ENCODE measurements at places on chromosomes 5 and 9.
A peak's percentile ranks its signal among the peaks of the same experiment; 100 is the strongest.

DNA sequence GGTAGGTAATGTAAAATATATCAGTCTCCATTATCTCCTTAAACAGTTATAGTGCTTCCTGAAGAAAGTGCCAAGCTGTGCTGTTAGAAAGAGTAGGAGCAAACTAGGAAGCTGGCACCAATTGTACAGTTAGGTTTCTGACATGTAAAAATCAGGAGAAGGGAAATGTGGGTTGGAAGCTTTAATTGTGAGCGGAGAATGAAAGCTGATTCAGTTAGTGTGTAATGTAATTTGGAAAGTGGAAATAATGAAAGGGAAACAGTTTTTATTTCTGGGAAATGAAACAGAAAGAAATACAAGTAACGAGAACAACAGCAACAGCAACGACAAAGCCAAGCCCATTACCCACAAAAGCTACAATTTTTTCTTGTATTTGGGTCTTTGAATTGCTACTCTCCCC lies 48.8 kb upstream of the JAK2 start:
- DNase-seq = no peak

- no peak for DNase-seq
Measured at GRCh38 chr5:154237946-154238345, 47.4 kb downstream of the GALNT10 start.

- peak; percentile 18 for DNase-seq
Measured at GRCh38 chr9:34589636-34590380, at the start of gene CNTFR. Gene CNTFR, minus strand, starts transcription at chr9:34589724. Its CDS starts 20,743 bp downstream, at chr9:34568981.

DNA sequence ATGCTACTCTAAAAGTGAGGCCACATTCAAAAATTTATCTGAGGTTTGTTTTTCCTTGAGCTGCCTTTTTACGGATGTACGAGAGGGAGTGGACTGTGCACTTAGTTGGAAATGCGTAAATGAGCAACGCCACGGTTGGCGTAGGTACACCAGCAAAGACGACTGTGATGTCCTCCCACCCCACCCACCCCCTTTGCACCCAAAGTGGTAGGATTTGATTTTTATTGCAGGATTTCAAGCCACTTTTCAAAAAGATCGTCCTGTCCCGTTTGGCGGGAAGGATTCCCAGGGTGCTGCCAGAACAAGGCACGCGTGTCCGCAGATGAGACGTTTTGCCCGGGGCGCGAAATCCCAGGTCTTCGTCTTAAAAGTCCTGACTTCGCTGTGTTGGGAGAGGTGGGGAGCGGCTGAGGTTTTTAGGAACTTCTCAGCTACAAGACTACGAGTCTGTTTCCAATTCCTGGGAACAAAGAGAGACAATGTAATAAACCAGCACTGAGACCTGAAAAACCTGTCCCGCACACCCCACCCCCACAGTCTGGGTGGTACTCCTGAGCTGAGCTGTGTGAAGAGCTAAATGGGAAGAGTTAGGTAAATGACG lies 1.0 kb upstream of the TLE1 start:
- DNase-seq = no peak

DNA sequence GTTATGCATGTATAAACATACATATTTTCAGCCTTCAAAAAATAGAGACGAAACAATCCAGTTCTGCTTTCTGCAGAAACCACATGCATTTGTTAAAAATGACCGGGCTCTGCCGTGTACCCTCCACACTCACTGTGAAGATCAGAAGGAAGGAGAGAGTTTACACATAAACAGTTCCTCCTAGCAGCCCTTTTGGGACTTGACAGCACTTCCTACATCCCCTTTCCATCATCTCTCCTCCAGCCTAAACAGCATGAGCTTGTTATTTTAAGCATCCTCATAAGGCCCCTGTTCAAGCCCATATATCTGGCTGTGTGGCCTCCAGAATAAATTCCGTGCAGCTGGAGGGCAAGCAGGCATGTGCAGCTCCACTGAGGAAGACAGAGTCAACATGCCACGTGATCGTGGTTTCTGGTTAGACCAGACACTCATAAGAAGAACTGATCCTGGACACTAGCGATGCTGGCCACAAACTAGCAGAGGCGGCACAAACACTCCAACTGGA lies 42.2 kb downstream of the NIPAL4 start:
- DNase-seq = no peak

GRCh38 chr5:661891-662750 lies 31.0 kb downstream of the TPPP start:
- no peak for DNase-seq

DNA sequence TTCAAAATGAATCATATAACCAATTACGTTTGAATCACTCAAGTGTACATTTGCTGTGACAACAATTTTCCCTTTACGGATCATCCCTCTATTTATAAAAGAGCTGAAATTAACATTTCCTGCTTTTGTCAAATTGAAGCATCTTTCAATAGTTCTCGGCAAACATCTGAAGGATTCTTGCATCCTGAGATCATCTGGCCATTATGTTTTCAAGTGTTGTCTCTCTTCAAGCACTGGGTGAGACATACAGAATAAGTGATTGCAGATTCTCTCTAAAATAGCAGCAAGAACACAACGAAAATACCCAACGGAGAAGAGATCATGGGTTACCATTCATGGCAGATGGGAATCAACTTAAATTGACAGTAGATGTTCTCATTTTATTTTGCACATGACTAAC lies 283.4 kb upstream of the GRAMD2B start:
- DNase-seq = no peak

DNA sequence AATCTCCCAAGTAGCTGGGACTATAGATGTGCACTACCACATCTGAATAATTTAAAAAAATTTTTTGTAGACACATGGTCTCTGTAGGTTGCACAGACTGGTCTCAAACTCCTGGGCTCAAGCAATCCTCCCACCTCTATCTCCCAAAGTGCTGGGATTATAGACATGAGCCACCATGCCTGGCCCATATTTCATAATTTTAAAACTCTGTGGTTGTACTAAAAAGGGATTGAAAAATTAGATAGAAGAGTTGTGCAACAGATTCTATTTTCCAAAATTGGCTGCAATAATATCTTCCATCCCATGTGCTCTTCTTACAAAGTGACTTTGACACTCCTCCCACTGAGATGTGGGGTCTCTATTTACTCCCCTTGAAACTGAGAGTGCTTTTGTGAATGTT lies 7.6 kb upstream of the UHRF2 start:
- DNase-seq = no peak

GRCh38 chr9:14978022-14979000 lies 68.1 kb upstream of the FREM1 start:
- no peak for DNase-seq

DNA sequence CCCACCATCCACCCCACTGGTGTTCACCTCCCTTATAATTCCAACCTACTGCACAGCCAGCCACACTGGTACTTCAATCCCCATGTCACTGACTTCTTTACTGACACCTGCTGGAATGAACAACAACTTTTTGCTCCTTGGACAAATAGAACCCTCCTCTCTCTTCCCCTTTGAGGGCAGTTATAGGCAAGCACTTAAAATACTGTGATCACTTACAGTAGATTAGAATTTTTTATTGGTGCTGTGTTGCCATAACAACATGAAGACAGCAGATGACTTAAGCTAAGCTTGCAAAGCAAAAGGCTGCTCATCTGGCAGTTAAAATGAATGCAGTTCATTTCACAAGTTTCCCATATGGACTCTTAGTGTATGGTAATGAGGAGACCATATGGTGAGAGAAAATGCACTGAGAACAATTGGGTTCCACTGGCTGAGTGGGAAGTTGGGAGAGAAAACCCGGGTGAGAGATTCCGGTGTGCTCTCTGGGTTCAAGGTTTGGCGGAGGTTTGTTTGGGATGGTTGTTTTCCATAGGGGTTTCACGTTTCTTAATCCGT lies 374.3 kb downstream of the EBF1 start:
- peak; percentile 91 for DNase-seq

DNA sequence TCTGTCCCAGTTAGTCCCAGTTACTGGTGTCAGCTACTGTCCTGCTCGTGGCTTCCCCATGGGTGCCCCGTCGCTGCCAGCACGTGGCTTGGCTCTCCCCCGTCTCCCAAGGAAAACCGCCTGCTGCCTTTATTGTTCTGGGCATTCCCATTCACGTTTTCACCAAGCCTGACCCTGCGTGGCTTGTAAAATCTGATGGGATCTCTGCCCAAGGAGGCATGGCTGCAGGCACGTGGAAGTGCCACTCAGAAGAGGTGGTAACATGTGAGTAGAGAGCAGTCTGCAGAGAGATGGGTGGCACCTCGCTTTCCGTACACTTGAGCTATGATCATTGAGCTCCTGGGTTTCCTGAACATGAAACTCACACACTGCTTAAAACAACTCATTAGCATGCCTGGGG lies 429.2 kb upstream of the KLF4 start:
- DNase-seq = no peak

DNA sequence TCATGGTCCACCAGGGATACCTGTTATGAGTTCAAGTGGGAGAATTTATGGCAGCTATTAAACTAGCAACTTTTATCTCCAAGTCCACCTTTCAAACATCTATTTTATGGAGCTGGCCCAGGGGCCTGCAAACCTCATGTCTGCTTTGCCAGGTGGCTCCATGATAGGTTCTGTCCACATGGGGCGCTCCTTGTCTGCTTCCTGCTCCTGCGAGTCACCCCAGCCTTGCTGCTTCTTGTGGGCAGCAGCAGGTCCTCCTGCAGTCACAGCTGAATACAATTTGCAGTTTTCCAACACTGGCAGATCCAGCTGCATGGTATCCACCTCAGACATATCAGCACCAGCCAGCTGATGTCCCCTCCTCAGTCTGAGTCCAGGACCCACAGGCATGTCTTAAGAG lies 39.6 kb upstream of the FRRS1L start:
- DNase-seq = no peak

- DNase-seq = no peak
Measured at GRCh38 chr5:165397516-165397915, 1892.1 kb downstream of the MAT2B start.

GRCh38 chr9:75734802-75735201 lies 155.7 kb upstream of the PCSK5 start:
- DNase-seq = no peak

DNA sequence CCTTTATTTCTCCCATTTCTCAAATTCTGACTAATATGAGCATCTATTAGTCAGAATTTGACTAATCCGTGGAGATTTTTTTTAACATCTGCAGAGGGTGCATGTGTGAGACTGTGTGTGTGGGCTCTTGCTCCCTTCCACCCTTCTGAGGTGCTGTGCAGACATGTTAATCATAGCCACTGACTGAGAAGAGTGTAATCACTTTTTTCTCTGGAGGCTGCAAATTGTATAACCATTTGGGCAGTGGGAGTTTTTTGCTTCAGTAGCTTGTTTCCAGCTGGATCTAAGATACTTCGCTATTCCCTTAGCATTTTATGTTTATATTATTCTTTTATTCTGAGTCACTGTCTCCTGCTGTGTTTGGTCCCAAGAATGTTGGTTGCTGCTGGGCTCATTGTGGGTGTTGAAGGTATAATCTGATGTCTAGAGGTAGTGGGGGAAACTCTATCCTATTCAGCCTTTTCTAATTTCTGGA lies 66.2 kb downstream of the ARHGEF28 start:
- DNase-seq = no peak

DNA sequence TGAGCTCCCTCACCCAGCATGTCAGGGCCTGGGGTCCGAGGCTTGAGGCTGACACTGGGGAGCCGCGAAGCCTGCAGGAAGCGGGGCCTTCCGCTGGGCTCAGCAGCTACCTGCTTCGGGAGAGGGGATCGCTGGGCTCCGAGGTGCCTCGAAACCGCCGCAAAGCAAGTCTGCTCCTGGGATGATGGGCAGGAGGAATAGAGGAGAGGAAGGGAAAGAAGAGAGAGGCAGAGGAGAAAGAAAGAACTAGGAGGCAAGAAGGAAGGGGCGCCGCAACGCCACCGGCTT lies 1.5 kb upstream of the PRDM12 start:
- no peak for DNase-seq

- no peak for DNase-seq
Measured at GRCh38 chr5:179393078-179393477, 47.8 kb upstream of the ADAMTS2 start.

DNA sequence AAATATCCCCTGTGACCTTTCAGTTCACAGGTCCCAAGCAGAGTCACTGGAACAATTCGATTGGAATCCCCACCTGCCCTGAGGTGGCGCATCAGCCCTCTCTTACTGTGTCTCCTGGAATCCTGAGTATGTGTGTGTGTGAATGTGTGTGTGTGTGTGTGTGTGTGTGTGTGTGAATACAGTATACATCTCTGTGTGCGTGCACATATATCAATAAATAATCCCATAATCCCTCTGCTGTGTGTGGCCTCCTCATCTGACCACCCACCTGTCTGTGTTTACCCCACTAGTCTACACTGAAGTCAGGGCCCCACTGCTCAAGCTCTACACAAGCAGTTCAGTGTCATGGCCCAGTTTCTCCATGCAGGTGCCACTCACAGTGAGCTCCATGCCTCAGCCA lies 187.4 kb downstream of the ERCC6L2 start:
- DNase-seq = no peak

Measured in NCI-H1694 (cell line).